Inflammatory macrophage (primary cell): ENCODE measurements at places on chromosomes 4 and X.

DNA sequence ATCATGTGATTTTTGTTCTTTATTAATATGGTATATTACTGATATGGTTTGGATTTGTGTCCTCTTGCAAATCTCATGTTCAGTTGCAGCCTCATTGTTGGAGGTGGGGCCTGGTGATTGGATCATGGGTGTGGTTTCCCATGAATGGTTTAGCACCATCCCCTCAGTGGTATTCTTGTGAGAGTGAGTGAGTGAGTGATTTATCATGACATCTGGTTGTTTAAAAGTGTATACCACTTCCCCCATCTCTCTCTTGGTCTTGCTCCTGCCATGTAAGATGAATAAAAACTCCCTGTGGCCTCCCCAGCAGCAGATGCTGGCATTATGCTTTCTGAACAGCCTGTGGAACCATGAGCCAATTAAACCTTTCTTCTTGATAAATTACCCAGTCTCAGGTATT lies 111.5 kb downstream of the TAB3 start:
- DNase-seq, result no peak

- DNase-seq, result no peak
These were observed 44.6 kb upstream of the LINC00632 start for GRCh38 chrX:140664939-140665338.

- no peak for DNase-seq
These were observed 214.7 kb downstream of the QDPR start for GRCh38 chr4:17296921-17297890.

GRCh38 chr4:1841201-1841886 lies 14.6 kb downstream of the LETM1 start:
- DNase-seq, result no peak

DNA sequence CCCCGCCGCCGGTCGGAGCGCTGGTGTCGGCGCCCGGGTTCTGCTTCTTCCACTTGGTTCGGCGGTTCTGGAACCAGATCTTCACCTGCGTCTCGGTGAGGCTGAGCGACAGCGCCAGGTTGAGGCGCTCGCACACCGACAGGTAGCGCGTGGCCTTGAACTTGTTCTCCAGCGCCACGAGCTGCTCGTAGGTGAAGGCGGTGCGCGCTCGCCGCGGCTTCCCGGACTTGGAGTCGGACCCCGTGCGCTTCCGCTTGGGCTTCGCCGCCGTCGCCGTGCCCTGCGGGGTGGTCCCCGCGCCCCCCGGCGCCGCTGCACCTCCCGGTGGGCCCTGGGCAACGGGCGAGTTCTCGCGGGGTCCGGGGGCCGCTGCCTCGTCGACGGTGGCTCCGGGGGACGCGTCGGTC lies 3.1 kb downstream of the NKX1-1 start:
- no peak for DNase-seq

GRCh38 chrX:134571796-134572195 lies 86.5 kb downstream of the PLAC1 start:
- no peak for DNase-seq

GRCh38 chr4:177441061-177441802 lies 1.0 kb downstream of the AGA start:
- peak; percentile 83 for DNase-seq

- no peak for DNase-seq
These were observed 100.3 kb downstream of the HS3ST1 start for GRCh38 chr4:11328401-11328800.
